ENCODE measurements at places on chromosomes 7 and 10.

GRCh38 chr7:28466885-28467284 is 54.6 kb downstream of the CREB5 start:
- no peak for DNase-seq

DNA sequence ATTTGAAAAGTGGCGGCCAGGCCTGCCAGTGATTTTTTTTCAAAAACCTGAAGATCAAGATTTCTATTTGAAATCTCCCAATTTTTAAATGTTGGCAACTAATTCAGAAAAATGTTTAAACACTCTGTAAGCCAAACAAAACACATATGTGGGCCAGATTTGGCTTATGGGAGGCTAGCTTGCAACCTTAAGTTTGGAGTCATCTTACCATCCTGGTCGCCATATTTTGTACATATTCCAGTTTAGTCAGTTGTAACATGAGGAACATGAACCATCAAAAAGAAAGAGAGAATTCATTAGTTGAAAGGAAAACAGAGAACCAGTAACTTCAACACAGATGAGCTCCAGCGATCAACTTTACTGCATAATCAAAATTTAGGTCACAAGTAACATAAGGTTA is 115.4 kb downstream of the TMEM26 start:
- no peak for DNase-seq

DNA sequence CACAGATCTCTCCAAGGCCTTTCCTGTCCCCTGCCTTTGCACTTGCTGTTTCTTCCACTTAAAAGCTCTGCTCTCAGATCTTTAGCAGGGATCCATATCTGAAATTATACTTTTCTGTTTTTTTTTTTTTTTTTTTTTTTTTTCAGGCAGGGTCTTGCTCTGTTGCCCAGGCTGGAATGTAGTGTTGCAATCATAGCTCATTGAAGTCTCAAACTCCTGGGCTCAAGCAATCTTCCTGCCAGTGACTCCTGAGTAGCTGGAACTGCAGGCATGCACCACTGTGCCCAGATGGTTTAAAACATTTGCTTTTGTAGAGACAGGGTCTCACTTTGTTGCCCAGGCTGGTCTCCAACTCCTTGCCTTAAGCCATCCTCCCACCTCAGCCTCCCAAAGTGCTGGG is 5.0 kb upstream of the TSPAN15 start:
- DNase-seq = no peak

DNA sequence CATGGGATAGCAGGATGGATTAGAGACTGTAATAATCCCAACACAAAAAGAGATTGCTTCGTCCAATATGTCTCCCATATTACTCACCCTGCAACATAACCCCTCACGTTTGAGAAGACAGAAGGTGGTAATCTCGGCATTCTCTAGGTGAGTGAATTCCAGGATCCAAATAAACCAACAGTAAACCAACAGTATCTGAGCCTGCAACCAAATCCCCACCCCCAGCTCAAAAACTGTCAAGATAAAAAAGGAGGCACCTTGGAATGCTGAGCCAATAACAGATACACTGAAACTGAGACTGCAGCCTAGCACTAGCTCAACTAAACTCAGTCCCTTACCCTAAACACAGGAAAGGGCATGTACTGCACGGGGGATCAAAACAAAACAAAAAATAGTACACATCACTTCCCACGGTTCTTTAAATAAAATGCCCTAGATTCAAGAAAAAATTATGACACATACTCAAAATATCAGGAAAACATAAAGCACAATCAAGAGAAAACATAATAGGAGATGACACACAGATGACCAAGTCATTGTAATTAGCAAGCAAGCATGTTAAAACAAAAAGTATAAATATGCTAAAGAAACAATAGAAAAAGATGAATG is 28.0 kb downstream of the IPMK start:
- DNase-seq = peak; percentile 89

DNA sequence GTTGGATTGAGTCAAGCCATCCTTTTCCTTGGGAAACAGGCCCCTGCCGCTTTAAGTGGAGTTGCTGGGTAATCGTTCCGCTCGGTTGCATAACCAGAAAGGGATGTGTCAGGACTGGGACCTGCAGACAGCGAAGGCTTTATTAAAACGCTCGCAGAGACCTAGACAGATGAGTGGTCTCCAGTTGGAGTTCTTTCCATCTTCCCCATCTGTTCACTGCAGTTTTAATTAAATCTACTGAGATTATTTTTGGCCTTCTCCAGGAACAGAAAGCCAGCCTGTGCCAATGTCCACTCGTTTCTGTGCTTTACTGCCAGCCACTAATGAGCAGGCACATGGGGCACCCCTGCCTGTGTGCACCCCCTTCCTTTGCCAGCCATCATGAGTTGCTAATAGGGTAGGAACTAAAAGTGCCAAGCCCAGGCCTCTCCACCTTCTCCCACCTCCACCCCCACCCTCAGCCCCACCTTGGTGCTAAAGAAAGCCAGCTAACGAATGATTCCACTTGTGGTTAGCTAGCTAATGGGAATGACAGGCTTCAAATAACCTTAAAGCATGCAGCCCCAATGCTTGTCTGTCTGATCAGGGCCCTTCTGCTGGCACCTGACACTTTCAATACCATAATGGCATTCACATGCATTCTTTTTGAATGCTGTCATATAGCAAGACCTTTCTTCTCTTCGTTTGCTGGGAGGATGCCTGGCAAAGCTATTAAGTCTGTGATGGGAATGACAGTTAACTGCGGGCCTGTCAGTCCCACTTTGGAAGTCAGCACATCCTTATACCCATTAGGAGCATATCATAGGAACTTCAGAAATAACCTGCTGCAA is 556.8 kb upstream of the GALNT17 start:
- DNase-seq = no peak

GRCh38 chr10:9860045-9860444 is 1157.6 kb upstream of the CELF2 start:
- no peak for DNase-seq

DNA sequence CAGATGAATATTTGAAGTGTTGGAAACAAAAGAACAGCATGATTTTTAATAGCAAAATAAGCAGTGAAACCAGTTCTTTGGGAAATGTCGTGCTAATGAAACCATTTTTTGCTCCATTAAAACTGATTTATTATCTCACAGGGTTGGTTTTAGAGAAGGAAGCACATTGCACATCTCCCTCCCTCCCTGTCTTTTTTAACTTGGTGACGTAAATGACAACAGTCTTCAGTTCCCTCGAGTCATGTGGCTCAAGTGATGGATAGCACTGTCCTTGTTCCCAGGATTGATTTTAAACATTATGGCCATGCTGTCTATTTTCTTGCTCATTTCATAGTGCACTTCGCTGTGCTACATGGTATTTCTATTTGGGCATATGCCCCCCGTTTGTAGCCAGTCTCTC is 105.9 kb downstream of the DOCK1 start:
- DNase-seq = no peak

DNA sequence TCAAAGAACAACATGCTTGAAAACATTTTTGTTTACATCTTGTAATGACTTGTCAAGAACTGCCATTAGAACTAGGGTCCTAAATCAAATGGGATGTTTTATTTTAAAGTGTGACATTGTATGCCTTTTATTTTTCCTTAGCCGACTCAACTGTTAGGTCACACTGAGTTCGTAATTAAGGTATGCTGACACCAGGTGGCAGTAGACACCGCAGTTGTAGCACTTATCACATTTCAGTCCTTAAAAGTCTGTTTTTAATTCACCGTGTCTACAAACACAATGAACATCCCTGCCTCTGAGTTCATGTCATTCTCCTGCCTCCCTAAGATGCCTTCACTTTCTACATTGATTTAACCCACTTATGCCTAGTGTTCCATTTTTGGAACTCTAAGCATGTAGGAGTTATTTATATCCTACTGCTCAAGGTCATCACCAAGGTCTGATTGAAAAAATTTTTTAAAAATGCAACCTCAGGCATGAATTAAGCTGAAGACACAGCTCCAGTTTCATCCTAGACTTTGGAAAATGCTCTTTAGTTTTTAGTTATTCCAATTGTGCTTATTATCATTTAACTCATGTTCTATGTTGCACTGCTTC is 186.1 kb downstream of the BMPER start:
- peak; percentile 36 for DNase-seq

DNA sequence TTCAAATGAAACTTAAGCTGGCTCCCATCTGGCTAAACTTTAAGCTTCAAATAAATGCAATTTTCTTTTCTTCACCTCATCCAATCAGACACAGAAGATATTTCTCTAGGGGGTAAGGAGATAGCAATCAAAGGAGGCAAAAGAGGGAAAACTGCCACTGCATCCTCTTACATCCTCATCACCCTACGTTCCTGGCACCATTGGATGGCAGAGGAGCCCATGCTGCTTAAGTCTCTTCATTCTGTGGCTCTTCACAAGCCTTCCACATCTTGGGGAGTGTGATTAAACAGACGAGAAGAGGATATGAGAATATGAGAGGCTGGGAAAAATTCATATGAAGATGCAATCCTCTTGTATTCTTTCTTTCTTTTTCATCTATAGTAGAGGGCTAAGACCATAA is 345.7 kb upstream of the AOAH start:
- DNase-seq = no peak

DNA sequence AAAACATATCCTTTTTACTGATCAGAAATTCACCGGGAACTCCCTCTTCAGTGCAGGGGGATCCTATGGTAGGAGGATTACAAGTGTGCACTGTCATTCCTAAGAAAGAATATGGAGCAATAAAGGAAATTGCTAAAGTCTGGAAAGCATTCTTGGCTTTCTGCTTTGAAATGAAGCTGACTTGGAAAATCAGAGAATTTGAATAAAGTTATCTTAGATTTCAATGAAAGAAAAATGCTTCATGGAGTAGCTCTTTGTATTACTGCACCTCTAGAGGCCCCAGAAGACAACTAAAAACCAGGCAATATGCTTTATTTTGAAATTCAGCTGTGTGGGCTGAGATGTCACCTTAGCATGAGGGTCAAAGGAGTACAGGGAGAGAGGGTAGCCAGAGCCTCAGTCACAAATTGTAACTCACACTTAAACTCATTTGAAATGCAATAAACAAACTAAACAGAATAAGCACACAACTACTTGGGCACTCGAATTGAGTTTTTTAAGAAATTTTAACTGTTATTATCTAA is 102.5 kb downstream of the IMMP2L start:
- DNase-seq = no peak

GRCh38 chr10:101835362-101835761 is 8.2 kb downstream of the KCNIP2 start:
- DNase-seq = no peak

DNA sequence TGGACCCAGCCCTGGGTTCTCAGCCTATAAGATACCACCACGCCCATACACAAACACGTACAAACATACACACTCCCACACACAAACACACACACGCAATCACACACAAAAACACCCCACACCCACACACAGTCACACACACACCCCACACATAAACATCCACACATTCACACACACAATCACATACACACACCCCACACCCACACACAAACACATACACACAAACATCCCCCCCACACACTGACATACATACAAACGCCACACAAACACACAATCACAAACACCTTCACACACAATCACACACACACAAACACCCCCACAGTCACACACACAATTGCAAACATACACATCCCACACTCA is 79.3 kb upstream of the CPXM2 start:
- no peak for DNase-seq

- no peak for DNase-seq
These were observed 1.2 kb upstream of the AHR start for GRCh38 chr7:17297243-17297642.

DNA sequence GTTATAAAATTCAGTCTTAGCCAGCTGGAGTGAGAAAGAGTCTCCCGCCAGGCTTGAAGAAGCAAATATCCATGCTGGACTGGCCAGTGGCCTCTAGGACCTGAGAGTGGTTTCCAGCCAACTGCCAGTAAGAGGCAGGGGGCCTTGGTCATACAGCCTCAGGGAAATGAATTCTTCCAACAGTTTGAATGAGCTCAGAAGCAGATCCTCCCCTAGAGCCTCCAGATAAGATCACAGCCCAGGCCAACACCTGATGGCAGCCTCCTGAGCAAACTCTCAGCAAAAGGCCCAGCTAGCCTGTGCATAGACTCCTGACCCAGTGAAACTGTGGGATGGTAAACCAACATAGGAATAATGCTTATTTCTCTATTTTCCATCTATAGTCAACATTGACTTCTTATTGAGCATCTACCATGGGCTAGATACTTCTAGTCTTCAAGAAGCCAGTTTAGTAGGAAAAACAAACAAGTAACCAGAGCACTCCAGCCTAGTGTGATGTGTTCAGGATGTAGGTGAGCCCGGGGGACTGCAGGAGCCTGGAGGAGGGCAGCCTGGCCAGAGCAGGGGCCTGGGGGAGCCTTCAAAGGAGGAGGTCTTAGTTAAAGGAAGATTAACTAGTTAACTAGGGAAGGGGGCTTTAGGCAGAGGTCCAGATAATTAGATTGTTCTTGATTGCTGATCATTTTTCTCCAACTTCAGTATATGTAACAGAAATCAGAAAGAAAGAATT is 115.4 kb upstream of the ADO start:
- DNase-seq = no peak

- no peak for DNase-seq
These were observed 41.6 kb downstream of the MRPS33 start for GRCh38 chr7:140972876-140973829.

DNA sequence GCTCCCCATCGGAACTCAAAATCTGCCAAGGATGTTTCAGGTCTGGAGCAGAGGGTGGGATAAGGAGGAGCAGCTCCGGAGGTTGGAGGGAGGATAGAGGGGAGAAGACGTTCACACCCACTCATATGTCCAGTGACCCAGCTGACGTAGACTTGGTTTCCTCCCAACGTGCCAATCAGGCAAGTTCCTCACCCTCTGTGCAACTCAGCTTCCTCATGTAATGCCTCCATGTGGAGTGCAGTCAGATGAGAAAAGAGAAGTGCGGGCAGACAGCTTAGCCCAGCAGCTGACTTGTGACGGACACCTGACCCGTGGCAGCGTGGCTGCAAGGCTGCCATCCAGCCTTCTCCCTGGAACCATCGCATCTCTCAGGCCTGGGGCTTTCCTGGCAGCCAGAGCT is 86.8 kb downstream of the NPTX2 start:
- DNase-seq = no peak

GRCh38 chr7:149238051-149238450 is 1.4 kb upstream of the ZNF212 start:
- peak; percentile 21 for DNase-seq

GRCh38 chr7:148286150-148286549 is 304.4 kb upstream of the C7orf33 start:
- no peak for DNase-seq

DNA sequence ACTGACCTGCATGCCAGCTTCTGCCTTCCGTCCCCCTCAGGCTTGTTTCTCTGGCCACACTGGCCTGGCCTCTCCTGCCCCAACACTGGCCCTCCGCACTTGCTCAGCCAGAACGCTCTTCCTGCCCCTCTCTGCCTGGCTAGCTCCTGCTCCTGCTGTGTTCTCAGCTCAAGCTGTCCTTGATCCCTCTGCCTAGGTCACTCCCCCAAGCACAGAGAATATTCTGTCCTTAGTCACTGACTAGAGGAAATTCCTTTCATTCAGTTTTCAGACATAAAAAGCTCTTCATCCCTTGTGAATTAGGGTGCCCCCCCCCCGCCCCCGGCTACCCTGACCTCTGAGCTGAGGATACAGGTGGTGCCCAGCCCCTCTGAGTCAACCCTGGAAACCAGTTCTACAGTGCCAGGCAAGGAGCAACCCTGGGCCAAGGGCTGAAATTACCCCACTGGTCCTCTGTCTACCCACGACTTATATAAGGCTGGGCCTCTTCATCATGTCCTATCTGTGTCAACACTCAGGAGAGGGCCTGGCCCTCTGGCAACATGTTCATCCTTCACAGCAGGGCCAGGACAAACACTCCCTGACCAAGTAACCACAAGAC is 6.6 kb upstream of the SGPL1 start:
- DNase-seq = no peak

GRCh38 chr10:98316170-98316569 is 48.2 kb upstream of the LOXL4 start:
- no peak for DNase-seq

GRCh38 chr7:42345478-42346299 is 108.7 kb upstream of the GLI3 start:
- DNase-seq = no peak
